Activated naive CD8-positive, alpha-beta T cell treated with anti-CD3 and anti-CD28 coated beads, Interleukin-2, amount 10 ng/mL, durations not matched to agents 7 days and 5 days (primary cell): ENCODE measurements at places on chromosomes 1 and 21.

DNA sequence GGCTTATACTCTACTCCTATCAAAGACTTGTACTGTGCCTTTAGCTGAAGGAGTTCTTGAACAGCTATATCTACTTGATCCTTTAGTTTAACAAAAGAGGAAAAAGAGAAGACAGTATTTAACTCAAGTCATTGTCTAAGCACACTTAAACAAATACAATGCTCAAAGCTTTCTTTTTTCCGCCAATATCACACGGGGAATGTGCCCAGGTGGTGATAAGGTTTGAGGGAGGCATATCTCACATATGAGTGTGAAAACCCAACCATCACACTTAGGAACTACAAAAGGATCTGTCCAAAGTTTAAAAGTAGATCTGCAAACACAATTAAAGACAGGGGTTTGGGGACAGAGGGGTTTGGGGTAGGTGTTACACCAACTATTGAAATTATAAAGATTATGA lies 59.0 kb upstream of the SLC30A10 start:
- no peak for DNase-seq

DNA sequence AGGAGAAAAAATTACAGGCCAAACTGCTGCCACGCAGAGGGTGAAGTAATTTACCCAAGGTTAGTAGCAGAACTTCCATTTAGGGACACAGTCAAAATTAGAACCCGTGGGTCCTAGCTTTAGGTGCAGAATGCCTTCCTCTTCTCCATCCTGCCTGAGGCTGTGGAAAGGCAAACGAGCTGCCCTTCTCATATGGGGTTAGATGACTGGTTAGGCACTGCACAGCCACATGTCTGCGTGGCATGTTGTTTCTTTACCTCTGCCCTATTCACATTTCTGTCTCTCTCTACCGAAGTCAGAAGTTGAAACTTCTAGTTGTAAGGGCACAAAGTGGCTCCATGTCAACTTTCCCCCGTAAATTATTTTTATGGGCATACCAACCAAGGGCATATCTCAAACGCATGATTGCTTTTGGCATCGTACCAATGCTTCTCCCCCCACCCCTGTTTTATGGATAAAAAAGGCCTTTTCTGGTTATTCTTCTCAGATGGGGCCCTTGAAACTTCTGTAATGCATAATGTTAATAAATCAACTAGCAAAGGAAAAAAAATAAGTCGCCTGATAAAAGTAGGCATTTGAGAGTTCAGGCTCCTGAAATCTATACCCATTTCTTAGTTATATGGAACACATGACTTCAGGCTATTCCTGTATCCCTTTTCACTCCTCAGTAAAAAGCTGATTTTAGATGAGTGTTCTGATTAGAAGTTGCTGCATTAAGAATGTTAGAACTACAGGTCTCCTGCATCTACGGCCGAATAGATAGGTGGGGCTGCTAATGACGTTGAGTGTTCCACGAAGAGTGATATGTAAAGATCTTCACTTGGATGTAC lies 139.6 kb upstream of the NRIP1 start:
- DNase-seq, result no peak

DNA sequence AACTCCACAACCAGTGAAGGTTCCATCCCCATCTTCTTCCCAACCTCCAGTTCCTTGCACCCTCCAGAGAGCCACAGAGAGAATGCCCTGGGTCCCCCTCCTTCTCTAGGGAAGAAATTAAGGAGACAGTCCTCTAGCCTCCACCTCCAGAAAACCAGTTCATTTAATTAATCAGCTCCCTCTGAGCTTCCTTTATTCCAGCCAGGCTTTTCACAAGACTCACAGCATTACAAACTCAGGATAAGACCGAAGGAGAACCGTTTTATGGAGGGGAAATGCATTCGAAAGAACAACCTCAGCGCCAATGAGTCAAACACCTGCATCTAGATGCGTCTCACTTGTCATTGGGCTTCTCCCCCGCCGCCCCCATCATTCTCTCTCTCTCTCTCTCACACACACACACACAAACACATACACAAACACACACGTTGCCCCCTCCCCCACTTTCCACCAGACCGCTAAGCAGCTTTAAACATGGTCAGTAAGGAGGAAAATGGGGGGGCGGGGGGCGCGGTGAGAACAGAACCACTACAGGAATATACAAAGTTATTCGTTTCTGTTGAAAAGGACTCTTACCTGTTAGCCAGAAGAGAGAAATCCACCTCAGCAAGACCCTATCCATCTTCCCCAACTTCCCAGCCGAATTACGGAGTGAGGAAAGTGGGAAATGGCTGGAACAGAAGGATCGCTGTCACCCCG lies 544 bp downstream of the ILDR2 start:
- no peak for DNase-seq

DNA sequence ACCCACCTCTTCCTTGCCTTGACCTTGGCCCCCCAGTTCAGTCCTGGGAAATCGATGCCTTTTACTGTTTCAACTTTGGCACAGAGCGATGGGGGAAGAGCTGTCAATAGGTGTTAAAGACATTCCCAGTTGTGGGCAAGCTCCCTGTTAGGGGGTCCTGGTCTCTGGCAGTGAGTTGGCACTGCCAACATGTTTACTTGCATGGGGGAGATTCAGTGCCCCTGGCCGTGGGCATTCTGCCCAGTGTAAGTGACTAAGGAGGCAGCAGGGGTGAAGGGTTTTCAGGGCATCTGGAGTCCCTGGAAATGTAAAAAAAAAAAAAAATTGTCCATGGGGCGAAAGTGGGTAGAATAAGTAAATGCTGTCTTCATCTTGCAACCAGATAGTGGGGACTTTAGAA lies 407.0 kb downstream of the PTPRU start:
- no peak for DNase-seq

GRCh38 chr1:115062542-115063004 lies 26.7 kb downstream of the TSPAN2 start:
- DNase-seq, result peak; percentile 84

DNA sequence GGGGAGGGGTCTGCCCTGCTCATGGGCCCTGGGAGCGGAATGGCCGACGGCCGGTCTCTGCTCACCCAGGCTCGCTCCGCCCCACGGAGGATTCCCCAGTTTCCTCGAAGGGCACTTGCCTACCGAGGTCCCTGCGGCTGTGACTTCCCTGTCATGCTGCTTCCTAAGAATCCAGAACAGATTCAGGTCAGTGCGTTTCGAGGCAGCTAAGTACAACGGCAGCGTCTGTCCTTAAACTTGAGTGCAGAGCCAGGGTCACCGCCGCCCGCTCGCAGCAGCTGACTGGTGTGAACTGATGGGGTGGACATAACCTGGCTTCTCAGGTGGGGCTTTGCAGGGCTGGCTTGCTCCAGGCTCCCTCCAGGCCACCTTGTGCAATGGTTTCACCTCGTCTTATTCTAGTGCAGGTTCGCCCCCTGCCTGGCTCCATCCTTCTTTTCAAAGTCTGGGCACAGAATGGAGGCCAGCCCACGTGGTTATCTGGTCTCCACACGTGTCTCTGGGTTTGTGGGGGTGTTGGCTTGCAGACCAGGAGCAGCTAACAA lies 7.6 kb upstream of the C1orf174 start:
- no peak for DNase-seq

- DNase-seq, result no peak
These were observed 10.1 kb upstream of the TFF1 start for GRCh38 chr21:42376338-42376982.

DNA sequence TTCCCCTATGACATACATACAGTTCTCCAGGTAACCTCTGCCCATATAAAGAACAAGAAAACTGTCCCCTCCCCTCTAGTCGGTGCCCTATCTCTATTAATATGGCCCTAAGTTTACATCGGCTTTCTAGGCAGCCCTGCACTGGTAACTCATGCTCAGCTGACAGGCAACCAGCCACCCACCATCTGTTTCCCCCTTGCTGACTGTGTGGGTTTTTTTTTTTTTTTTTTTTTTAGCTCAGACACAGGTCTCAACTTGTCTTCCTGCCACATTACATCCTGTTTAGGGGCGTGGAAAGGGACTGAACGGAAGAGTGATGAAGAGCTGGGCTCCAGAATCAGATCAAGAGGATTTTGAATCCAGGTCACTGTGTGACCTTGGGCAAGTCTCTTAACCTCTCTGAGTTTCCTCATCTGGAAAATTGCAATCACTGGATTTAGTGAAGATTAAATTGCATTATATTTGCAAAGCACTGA lies 14.0 kb downstream of the LAPTM5 start:
- no peak for DNase-seq

GRCh38 chr1:203451836-203452784 lies 23.5 kb upstream of the PRELP start:
- DNase-seq, result no peak

- DNase-seq, result no peak
These were observed 213.5 kb upstream of the IRF2BP2 start for GRCh38 chr1:234823191-234824176.

GRCh38 chr1:155210314-155211104 lies 2.0 kb downstream of the MTX1 start:
- DNase-seq, result no peak

GRCh38 chr1:222240536-222241181 lies 307.2 kb downstream of the HHIPL2 start:
- no peak for DNase-seq

GRCh38 chr1:220950576-220950975 lies 71.3 kb downstream of the HLX start:
- no peak for DNase-seq

- no peak for DNase-seq
These were observed 16.4 kb downstream of the COL9A2 start for GRCh38 chr1:40300651-40301050.

GRCh38 chr1:31861346-31861745 lies 45.5 kb upstream of the SPOCD1 start:
- no peak for DNase-seq

GRCh38 chr21:45822429-45823099 lies 159.0 kb upstream of the COL6A1 start:
- no peak for DNase-seq

DNA sequence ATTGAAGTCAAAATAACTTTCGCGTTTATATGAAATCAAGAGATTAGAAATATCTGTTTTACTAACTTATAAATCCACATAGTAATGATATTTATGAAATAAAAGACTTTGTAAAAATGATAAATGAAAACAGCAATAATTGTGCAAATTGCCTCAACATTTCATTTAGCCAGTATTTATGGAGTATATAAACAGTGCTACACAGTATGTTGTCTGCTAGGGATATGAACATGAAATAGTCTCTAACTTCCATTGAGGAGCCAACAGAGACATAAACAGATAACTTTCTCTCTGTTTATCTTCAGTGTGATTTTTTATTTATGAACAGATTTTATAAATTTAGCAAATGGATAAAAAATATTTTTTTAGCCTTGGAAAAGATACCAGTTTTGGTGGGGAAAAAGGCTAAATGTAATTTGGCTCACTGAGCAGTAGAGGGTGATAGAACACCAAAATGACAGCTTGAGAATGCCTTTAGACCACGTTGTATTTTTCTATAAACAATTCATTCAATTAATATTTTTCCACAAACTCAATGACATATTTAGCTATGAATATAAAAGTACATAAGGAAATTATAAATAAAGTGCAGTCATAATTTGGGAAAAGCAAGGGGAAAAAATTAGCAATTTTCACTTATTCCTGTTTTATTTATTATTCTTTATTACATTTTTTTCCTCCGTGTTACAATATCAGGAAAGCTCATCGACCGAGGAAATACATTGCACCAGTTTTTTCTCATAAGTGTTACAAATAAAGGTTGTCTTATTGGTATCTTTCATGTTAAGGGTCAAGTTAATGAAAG lies 47.5 kb upstream of the EEIG2 start:
- DNase-seq, result no peak

GRCh38 chr1:48556186-48556850 lies 84.3 kb upstream of the SPATA6 start:
- DNase-seq, result no peak

DNA sequence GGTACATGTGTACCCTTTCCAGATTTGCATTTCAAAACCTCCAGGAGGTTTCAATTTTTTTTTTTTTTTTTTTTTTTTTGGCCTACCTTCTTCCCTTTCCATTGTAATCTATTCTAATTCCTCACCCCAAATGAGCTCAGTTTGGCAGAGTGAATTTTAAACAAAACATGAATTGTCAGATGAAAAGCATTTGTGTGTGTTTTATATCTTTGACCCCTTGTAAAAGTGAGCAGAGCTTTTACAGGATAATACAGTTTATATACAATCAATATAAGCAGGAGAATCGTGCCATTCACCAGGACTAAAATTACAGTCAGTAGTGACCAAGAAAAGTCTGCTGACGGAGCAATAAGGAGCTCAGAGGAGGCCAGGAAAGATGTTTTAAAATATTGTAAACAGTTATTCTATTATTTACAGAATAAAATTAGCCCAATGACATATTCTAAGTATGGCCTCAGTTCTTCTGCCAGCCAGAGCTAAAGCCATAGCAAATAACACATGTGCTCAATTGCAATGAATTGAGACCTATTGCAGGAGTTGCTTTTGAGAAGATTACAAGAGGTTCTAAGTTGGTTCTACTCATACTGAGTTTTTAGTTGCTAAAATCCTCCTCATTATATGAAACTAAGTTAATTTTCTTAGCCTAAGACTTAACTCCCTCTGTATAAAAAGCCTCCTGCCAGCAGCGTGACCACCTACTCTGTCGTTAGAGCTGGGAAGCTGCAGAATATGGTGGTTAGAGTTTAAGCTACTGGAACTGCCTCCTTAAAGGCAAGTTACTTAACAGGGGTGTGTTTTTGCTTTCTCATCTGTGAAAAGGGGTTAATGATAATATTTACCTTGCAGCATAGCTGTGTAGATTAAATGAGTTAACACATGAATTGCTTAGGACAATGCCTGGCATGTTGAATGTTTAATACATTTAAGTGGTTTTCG lies 50.8 kb upstream of the ZNF326 start:
- DNase-seq, result no peak

- no peak for DNase-seq
These were observed 147.8 kb downstream of the TNFSF18 start for GRCh38 chr1:172902861-172903381.

- DNase-seq, result no peak
These were observed 129.5 kb downstream of the PIGK start for GRCh38 chr1:77089756-77090155.

DNA sequence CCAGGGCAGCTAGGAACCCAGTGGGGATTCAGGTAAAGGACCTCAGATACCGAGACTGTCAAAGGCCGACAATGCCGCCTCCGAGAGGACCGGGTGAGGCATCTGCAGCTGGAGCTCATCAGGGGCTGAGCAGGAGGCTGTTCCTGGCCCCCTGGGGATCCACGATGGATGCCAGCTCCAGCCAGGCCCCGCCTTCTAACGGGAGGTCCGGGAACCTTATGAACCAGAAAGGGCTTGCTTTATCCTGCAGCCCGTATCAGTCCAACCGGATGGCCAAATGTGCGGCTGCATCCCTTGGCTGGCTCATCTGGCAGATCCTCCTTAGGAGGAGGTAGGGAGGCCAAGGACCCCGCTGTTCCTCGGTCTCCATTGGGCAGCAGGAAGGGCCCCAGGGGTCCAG lies 32.0 kb downstream of the SLC45A1 start:
- peak; percentile 34 for DNase-seq

GRCh38 chr1:23947366-23947765 lies 12.3 kb upstream of the PNRC2 start:
- no peak for DNase-seq

GRCh38 chr21:14541841-14542490 lies 4.1 kb downstream of the SAMSN1 start:
- DNase-seq, result no peak

- DNase-seq, result no peak
These were observed 15.5 kb downstream of the LUZP1 start for GRCh38 chr1:23152966-23153684.
